ENCODE measurements at places on chromosomes 11 and 22. TPM values are rescaled to one million over a fixed set of nuclear protein-coding genes. Genes with fewer than 3 reads are reported as not detected.
A peak's percentile ranks its signal among the peaks of the same experiment; 100 is the strongest.

The CTSW gene
- total RNA-seq, result 1.5 TPM

The EHBP1L1 gene
- 9.3 TPM for total RNA-seq

The OR2D3 gene
- not detected for total RNA-seq

The PHOX2A gene
- total RNA-seq, result not detected

The RFPL3 gene
- not detected for total RNA-seq

The DDT gene
- total RNA-seq, result 133 TPM

The FXYD2 gene
- not detected for total RNA-seq

The POTEH gene
- total RNA-seq, result not detected

The GPR83 gene
- not detected for total RNA-seq

The APOA4 gene
- total RNA-seq, result not detected

- DNase-seq, result no peak
These were observed 16.7 kb downstream of the PAFAH1B2 start for GRCh38 chr11:117160826-117161225.

- peak; percentile 62 for DNase-seq
These were observed 274.4 kb downstream of the C11orf87 start for GRCh38 chr11:109696191-109696897.

- DNase-seq, result no peak
These were observed 22.3 kb upstream of the RCE1 start for GRCh38 chr11:66820901-66821300.

DNA sequence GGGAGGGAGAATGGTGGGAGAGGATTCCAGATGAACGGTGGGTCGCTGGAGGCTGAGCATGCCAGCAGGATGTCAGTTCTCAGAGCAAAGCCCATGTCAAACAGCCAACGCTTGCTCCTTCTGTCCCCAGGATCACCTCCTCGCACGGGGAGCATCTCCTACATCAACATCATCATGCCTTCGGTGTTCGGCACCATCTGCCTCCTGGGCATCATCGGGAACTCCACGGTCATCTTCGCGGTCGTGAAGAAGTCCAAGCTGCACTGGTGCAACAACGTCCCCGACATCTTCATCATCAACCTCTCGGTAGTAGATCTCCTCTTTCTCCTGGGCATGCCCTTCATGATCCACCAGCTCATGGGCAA, 1.5 kb downstream of the MCHR1 start:
- no peak for DNase-seq

DNA sequence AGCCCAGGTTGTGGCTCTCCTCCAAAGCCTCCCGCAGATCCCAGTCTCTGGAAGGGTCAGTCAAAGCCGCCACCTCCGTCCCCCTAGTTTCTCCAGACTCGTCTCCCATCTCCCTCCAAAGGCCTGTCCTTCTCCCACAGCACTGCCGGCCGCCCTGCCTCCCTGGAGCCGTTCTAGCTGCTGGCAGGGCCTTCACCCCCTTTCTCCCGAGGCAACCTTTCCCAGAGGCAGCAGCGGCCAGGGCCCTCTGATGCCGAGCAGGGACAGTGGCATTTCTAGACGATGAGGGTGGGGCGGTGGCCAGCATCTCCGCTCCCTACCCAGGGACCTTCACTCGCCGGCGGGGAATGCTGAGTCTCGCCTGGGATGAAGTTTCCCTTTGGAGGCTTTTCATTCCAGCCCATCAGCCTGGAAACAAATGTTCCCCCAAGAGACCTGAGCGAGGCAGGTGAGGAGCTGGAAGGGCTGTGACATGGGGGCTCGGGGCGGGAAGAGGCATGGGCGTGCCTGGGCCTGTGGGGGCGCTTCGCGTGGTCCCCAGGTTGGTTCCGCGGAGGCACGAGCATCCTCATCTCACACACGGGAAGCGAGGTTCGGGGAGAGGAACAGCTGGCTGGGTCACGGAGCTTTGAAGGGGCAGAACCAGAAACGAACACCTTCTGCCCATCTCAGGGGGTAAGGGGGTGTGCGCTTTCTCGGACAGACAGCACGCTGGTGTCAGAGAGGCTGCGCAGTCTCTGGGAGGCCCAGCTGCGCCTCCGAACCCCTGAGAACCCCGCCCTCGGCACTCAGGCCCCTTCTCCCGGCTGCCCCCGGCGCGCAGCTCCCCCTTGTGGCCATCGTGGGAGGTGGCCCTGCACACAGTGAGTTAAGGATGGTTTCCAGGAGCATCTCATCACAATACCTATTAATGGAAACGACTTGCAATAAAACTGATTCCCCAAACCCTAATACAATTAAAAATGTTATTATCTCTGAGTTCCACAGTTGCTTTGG, 18.1 kb upstream of the KLHL35 start:
- no peak for DNase-seq

DNA sequence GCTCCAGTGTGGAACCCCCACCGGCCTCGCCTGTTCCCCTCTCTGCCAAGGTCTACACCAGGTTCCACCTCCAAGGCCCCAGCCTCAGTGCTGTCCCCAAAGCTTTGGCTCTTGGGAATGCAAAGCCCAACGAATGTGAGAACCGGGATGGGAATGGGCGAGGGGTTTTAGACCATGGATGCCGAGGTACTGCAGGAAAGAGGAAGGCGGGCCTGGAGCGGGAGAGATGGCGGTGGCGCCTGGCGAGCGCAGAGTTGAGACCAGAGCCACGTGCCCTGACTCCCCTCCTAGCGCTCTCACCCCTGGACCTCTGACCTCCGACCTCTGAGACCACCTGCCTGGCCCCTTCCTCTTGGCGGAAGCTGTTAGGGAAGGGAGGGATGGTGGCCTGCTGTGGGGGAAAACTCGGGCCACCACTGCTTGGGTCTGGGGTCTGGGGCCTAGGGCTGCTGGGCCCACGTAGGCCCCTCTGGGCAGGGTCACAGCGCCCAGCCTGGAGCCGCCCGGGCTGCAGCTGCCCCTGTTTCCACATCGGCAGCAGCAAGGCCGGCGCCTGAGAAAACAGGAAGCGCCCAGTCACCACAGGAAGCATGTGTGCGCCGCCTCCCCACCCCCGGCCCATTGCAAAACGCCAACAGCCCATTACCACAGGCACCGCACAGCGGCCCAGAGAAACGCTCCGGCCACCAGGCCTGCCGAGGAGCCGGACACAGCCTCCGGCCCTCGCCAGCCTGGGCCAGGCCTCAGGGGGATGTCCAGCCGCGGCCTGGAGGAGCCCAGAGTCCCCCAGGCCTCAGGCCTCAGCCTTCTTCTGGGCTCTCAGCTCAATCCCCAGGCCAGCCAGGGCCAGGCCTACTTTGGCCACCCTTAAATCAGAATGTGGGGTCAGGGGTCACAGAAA, 13.8 kb upstream of the SLC39A13 start:
- no peak for DNase-seq

GRCh38 chr22:19643448-19644313, 70.6 kb upstream of the SEPTIN5 start:
- DNase-seq, result no peak

- DNase-seq, result no peak
These were observed 70.4 kb downstream of the CELSR1 start for GRCh38 chr22:46467006-46467405.

GRCh38 chr11:15654451-15654850, 539.7 kb downstream of the INSC start:
- no peak for DNase-seq

DNA sequence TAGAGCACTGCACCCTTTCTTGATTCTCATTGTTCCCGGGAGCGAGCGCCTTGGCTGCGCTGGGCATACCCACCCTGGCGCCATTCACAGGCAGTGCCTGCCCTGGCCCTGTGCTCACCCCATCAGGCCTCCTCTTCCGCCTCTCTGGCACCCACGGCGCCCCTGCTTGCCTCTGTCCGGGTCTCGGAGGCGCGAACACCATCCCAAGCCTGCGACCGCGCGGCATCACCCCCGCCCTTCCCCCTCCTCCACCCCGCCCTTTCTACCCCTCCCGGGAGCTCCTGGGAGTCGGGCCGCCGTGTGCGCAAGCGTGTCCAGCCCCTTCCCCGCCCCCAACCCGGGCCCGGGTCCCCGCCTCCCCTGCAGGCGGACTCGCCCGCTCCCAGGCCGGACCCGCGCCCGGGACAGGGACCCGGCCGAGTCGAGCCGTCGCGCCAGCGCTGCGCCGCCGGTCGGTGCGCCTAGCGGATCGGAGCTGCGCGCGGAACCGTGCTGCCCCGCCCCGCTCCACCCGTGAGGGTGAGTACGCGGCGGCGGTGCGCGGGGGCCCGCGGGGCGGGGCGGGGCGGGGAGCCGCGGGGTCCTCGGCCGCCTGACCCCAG, at the start of gene ST3GAL4:
TSS of gene ST3GAL4 (plus strand) at position 363 of the 602 bp plus-strand sequence. CDS start 50,470 bp downstream, outside the sequence.
- DNase-seq, result peak; percentile 73

DNA sequence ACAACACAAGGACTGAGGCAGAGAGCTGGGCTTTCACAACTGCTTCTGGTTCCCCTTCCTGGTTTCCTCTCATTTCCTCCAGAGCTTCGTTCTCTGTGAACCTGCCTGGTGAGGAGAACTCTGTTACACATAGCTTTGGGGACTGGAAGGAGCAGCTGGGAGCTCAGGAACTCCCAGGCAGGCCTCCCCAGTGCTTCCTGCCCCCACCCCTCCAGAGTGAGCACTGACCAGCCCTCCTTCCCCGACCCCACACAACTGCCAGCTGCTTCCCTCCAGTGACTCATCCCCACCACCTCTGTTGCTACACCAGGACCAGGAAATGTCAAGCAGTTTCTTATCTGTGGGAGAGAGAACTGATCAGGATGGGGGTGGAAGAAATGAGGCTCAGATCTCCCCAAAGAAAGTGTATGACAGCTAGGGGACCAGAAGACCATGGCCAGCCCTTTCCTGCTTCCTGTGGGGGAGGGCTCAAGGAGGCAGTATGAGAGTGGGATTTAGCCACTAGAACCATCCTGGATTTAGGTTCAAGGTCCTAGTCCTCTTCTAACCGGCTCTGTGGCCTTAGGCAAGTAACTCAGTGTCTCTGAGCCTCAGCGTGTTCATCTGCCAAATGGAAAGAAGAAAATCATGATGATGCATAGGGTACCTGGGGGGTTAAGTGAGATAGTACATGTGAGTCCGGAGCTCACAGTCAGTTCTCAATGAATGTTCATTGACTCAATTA, 4.5 kb upstream of the TP53I11 start:
- peak; percentile 89 for DNase-seq

DNA sequence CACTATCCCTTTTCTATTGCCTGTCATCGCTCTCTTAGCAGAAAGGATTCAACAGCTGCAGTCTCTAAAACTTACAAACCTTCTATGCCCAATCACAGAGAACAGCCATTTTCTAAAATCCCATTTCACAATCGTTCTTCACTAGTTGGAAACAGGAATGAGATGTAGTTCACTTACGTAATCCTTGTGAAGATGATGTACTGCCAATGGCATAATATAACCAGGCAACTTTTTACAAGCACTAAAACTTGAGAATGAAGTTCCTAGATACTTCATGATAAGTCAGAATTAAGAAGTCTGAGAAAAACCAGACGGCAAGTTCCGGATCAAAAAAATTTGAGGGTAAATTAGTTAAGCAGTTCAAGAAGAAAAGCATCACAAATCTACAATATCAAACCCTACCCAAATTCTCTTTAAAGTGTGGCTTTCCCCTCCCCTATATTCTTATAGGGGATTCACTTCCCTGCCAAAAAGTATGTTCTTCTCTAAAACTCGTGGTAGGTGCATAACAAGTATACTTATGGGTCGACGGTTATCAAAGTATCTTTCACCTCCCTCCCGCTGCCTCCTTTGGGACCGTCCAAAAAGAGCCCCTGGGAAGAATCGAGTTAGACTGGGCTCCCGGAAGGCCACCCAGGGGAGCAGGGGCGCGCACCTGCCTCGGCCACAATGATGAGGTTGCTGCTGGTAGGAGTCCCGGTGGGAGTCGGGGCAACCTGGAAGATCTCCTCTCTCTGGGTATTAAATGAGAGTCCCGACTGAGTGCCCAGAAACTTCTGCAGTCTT, 666 bp downstream of the MSANTD4 start:
- peak; percentile 17 for DNase-seq

GRCh38 chr11:69352715-69353319, 58.9 kb downstream of the MYEOV start:
- peak; percentile 87 for DNase-seq

GRCh38 chr11:128603752-128604414, 16.5 kb upstream of the ETS1 start:
- DNase-seq, result peak; percentile 35

- DNase-seq, result no peak
These were observed 27.7 kb downstream of the PICALM start for GRCh38 chr11:86040919-86041850.

- no peak for DNase-seq
These were observed 35.4 kb downstream of the OSBPL5 start for GRCh38 chr11:3129591-3130268.

DNA sequence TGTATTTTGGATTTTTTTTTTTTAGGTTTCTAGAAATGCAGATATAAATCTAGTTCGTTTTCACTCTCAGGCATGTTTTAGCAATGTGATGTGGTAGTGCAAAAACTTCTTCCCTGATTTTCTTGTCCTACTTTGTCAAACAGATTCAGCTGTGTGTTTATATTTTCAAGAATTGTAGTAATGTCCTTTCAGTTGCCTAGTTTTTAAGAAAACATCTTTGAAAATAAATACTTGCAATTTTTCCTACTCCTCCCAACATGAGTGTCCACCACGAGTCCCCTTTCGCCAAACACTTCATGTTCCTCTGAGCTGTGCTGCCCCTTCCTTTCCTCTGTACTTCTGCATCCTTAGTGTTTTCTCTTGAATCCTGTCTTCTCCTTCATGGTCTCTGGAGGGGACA, 686.9 kb downstream of the NTM start:
- DNase-seq, result no peak

- DNase-seq, result peak; percentile 7
These were observed 37.2 kb downstream of the MUC5B start for GRCh38 chr11:1260023-1260501.

- DNase-seq, result no peak
These were observed 108.9 kb upstream of the TOP3B start for GRCh38 chr22:22091400-22091878.

DNA sequence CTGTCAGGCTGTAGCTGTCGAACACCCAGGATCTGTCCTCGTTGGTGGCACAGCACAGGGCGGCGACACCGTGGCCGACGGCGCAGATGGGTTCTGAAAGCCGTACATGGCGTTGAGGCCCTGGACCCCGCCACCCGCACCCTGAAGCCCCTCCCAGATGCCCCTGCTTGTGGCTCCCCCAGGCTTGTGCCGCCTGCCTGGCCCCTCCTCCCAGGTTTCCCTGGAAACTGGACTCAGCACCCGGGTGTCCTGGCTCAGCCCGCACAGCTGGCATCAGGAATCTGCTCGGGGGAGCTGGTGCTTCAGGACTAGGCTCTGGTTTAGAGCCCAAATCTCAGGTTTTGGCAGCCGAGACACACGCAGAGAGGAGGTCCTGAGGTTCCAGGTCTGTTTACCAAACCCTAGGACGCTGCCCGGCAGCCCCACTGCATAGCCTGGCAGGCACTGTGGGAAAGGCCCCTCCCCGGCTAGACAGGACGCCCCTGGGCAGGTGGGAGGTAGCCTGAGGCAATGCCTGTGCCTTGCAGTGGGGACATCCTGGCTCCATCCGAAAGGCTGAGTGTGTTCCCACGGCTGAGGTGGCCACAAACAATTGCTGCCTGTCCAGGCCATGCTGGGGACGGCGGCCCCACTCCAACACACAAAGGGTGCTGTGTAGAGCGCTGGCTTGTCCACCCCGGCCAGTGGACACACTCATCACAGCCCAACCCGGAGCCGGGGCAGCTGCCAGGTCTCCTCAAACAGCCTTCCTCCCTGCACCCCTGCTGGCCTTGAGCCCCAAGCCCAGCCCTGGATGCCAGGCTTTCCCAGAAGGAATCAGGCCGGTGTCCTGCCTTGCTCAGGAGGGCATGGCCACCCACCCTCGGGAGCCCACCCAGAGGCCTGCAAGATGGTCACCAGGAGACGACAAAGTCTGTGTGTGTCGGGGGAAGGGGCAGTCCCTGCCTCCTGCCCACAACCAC, 4.6 kb downstream of the GATD1 start:
- no peak for DNase-seq

GRCh38 chr11:27650988-27651387, 49.3 kb downstream of the BDNF start:
- DNase-seq, result no peak

GRCh38 chr11:88370782-88371181, 33.2 kb upstream of the CTSC start:
- DNase-seq, result no peak

GRCh38 chr11:96159968-96160367, 183.0 kb downstream of the MAML2 start:
- DNase-seq, result no peak

Data from M059J (cell line).